ENCODE measurements at places on chromosomes 7 and 10.

DNA sequence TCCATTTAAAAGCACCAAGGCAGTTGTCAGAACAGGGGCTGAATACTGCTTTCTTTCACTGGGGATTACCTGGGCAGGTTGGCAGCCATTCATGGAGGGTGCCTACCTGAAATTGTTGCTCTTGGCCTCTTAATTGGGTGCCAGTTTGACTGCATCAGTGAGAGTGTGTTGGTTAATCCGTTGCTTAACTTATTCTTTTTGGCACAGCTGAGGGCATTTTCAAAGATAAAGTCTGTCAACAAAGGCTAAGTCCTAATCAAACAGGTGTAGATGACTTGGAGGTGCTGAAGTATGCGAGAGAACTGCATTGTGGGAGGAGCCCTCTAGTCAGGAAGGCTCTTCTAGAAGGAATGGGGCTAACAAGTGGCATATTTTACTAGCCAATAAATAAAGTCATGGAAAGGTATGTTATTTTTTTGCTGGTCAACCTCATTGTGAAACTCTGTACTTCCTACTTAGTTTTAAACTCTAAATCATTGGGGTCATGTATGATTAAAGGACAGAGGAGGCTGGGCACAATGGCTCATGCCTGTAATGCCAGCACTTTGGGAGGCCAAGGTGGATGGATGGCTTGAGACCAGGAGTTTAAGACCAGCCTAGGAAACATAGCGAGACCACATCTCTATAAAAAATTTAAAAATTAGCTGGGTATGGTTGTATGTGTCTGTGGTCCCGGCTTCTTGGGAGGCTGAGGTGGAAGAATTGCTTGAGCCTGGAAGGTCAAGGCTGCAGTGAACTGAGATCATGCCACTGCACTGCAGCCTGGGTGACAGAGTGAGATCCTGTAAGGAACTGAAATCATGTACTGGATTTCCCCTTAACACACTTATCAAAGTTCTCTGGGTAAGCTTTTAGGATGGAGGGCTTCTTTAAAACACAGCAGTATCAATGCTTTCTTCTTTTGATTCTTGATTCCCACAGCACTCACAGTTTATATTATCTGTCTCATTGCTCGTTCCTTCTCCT is 134.1 kb downstream of the LRMDA start:
- no peak for DNase-seq

DNA sequence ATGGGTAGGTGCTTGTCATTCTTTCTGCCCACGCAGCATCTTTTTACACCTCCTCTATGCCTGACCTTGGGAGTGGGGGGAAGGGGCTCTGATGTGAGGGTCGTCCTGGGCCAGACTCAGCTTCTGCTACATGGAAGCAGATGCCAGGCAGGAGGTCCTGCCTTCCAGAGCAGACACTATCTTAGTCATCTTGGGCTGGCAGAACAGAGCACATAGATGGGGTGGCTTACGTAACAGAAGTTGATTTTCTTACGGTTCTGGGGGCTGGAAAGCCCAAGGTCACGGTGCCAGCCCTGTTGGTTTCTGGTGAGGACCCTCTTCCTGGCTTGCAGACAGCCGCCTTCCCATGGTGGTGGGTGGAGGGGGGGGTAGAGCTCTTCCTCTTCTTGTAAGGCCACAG is 159.0 kb downstream of the PRKAG2 start:
- DNase-seq, result no peak

GRCh38 chr10:132396494-132397035 is 435 bp upstream of the PWWP2B start:
- no peak for DNase-seq

GRCh38 chr7:36165059-36165458 is 12.0 kb downstream of the EEPD1 start:
- no peak for DNase-seq

DNA sequence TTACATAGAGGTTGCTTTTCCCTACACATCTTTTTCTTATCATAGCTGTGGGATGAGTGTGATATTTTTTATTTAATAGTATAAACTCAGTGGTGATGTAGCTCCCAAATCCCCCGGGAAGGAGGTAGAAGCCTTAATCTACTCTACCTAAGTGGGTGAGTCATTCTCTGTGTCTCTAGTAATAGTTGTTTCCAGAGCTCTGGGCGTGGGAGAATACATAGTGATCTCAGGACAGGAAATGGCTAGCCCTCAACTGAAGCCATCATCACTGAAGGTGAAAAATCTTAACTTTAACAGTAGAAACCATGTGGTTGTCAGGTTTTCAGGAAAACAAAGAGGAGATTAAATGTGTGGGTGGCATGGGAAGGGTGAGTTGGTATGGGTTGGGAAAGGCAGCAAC is 278.4 kb downstream of the ANKRD30A start:
- DNase-seq, result peak; percentile 17

GRCh38 chr7:135328053-135328452 is 94.4 kb downstream of the STRA8 start:
- DNase-seq, result no peak

GRCh38 chr7:53387515-53387914 is 352.1 kb downstream of the POM121L12 start:
- DNase-seq, result no peak

- no peak for DNase-seq
Measured at GRCh38 chr10:124035928-124036558, 57.4 kb downstream of the CHST15 start.

GRCh38 chr7:16270844-16271243 is 150.5 kb downstream of the CRPPA start:
- no peak for DNase-seq

GRCh38 chr7:27955596-27955995 is 215.6 kb downstream of the TAX1BP1 start:
- DNase-seq, result no peak

- peak; percentile 49 for DNase-seq
Measured at GRCh38 chr10:87861566-87861952, 1.8 kb downstream of the KLLN start.

DNA sequence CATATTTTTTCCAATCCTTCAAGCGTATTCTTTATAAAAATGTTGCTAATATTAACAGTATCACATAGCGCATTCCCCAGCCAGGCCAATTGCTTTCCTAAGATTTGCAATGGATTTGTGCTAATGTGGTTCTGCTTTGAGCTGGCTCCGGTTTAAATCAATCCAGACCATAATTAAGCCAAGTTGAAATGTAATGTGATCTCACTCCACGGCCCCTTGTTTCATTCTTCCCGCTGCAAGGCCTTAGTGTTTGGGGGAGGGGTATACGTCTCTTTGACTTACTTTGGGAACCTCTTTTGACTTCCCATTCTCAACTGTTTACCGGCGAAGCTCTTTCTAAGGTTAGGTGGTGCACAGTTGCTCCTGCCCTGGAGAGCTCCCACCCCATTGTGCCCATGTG is 86.4 kb downstream of the PRPF18 start:
- no peak for DNase-seq

DNA sequence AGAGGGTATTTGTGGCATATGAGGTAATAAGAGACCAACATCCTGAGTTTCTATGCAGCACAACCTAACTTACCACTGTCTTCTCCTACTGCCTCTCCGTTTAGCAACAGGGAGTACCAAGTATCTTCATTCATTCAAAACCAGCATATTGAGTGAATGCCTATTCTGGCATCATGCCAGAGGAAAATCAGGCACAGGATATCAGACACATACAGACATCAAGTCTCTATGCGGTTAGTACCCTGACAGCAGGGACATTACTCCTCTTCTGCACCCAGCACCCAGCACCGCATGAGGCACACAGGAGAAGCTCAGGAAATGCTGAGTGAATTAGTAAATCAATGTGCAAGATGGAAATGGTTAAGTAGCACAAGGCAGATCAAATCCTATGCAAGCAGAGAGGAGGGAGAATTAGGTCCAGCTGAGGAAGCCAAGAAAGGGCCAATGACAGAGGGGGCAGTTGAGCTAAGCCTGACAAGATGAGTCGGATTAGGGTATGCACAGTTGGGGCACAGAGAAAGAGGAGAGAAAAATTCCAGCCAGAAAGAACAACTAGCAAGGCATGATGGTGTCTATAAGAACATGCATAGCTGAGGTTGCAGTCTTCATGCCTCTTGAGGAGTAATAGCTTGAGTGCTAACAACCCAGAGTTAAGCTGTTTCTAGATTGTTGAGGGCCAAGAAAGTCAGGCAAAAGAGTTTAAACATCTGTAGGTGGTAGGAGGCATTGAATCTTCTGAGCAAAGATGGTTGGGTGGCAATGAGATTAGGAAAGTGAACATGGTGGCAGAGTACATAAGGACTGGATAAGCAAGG is 146.0 kb downstream of the PLXNA4 start:
- DNase-seq, result no peak

DNA sequence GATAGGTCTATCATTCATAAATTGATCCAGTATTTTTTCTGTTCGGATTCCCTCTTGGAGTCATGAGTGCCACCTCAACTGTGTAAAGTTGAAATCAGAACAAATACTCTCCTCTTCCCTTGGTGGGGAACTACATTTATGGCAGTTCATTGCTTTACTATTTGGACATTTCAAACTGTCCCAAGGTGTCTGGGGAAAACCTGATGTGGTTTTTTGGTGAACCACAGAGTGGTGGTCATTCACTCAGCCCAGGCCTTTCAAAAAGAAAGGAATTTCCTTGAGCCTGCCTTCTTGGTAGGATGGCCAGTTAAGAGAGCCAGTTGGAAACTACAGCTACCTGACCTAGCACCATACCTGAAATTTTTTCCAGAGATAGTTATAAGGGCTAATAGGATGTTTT is 59.0 kb downstream of the ABCB1 start:
- DNase-seq, result no peak

DNA sequence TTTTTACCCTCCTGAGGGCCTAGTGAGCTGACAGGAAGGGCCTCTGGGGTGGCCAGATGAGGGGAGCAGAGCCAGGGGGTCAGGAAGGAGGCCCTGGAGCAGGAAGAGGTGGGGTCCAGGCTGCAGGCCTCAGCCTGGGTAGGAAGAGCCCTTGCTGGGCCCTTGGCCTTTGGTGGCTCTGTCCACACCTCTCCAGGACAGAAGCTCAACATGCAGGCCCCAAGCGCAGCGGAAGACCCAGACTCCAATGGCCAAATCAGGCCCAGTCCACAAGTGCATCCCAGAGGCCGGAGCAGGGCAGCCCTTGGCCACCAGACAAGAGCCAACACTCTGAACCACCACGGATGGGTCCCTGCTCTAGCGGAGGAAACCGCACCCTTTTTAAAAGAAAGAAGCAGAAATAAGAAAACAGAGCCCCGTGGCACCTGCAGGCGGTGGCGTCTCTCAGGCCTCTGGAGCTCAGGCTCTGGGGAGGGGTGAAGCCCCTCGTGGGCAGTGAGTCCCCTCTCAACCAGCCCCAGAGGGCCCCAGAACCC is 52.8 kb downstream of the FOXL3 start:
- no peak for DNase-seq

DNA sequence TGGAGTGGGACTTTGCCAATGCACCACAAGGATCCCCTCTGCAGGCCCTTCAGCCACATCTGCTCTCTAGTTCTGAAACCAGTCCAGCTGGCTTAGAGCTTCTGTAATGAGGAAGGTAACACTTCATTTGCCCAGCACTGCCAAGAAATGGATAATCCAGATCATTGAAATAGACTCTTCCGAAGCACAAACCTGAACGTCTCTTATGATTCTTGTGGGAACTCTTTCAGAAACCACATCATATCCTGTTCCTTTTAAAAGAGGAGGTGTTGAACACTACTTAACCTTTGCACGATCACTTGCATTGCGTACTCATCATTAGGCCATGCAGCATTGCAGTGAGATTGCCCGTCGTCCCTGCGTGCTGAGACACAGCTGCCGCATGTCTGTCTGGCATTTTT is 25.8 kb upstream of the PLPP4 start:
- no peak for DNase-seq

GRCh38 chr7:151396328-151396970 is 13.4 kb downstream of the WDR86 start:
- no peak for DNase-seq

DNA sequence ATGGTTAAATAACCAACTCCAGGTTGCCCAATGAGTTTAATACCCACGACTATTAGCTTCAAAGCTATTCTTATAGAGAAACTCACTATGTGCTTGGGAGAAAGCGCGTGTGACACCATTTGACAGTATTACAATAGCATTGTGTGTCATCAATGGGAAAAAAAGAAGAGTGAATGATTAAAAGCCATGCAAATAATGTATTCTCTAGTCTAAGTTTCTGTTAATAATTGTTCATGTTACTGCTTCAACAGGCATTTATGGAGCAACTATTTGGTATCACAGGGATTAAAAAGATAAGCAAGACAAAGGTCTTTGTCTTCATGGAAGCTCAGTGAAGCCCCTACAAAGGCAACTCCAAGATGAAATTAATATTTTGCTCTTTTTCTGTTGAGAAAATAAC is 47.2 kb downstream of the CAV1 start:
- DNase-seq, result peak; percentile 81

DNA sequence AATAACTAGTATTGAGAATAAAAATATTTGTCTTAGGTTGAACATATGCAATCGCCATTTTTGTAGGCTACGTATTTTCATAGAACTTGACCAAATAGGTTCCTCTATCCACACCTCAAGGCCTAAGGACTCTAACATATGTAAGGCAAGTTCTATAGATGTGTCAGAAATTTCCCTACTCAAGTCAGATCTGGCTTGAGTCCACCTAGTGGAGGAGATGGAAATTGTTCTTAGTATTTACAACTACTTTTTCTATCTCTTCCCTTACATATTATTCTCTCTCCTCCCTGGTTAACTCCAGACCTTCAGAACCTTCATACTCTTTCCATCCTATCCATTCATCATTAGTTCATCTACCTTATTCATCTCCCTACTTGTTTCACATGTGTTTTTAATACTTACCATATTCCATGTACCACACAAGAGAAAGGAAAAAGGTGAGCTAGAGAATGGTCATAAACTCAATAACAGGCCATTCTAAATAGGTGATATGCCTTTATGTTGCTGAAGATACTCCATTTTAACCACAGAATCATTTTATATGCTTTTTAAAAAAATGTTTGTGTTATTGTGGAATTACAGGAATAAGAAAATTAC is 174.5 kb upstream of the HDAC9 start:
- DNase-seq, result peak; percentile 35

DNA sequence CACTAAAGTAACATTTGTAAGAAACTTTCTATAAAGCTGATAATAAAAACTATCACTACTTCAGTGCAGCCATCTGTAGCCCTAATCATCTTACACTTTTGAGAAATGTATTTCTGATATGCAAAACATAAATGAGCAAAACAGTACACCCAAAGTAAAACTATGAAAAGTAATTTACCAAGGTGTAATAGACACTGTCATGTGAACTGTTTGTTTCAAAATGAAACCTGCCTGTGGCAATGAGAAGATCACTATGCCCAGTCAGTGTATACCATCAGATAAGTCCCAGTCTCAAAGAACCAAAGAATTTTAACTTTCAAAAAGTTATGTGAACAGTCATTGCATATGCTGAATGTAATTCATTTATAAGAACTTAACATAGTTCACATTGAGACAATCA is 398.1 kb downstream of the CDC14C start:
- no peak for DNase-seq

Data from RCC 7860 (cell line).